ENCODE measurements at places on chromosomes 12 and 14. TPM values are rescaled to one million over a fixed set of nuclear protein-coding genes. Genes with fewer than 3 reads are reported as not detected.

The STON2 gene
- polyA plus RNA-seq, result 62.3 TPM

- DNase-seq, result no peak
These were observed 2.8 kb upstream of the CLEC9A start for GRCh38 chr12:10027721-10028120.

The MSRB3 gene
- polyA plus RNA-seq, result 21.8 TPM

DNA sequence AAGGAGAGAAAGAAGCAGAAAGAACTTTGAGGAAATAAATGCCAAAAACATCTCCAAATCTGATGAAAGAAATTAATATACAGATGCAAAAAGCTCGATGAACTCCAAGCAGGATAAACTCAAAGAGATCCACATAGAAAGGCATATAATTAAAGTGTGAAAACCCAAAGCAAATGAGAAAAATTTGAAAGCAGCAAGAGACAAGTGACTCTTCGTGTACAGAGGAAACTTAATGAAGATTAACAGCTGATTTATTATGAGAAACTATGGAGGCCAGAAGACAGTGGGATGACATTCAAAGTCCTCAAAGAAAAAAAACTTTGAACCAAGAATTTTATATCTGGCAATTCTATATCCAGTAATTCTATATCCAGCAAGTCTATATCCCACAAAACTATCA is 163.0 kb upstream of the TMCC3 start:
- no peak for DNase-seq

- no peak for DNase-seq
These were observed 448.5 kb downstream of the BCAT1 start for GRCh38 chr12:24500421-24500820.

DNA sequence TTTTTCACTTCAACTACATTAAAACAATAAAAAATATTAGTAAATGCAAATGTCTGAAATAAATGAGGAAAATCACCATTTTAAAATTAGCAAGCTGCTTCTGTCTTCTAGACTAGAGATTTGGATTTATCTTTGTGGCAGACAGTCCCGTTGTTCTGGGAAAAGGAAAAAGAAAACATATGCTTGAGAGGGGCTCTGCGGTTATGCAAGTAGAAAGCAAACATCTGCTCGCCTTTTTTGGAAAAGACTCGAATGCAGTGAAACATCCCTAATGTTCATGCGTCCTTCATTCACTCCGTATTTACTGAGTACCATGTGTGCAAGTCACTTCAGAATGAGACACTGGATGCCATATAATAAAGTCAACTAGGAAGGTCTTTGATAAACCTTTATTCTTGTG is 44.9 kb downstream of the IFNG start:
- peak; percentile 4 for DNase-seq

The NRXN3 gene
- polyA plus RNA-seq, result 9.0 TPM

DNA sequence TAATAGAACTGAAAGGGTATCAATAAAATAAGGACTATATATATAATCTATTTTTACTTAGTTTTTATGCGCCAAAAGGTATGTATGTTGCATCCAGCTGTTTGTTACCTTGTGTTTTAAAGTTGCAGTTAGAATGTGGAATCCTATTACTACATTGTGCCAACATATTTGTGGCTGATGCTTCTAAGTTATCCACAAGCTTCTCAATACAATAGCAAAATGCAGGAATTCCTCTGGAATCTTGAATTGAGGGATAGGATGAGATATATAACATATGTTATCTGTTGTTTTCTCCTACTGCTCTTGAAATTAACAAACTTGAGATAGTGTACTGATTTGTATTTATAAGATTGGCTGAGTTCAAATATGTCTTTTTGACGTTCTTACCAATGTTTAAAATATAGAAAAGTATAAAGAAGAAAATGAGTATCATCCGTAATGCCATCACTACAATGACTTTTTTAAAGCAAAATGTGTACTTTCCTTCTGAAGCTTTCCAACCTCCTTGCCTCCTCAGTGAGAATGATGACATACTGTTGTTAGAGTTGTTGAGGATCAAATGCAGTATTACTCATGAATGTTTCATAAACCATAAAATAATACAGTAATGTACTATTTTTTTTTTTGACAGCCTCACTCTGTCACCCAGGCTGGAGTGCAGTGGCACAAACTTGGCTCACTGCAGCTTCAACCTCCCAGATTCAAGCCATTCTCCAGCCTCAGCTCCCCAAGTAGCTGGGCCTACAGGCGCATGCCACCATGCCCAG is 6.6 kb downstream of the RAP1B start:
- no peak for DNase-seq

The LRRIQ1 gene
- 37.4 TPM for polyA plus RNA-seq

- DNase-seq, result no peak
These were observed 28.3 kb downstream of the DUSP16 start for GRCh38 chr12:12534166-12534866.

DNA sequence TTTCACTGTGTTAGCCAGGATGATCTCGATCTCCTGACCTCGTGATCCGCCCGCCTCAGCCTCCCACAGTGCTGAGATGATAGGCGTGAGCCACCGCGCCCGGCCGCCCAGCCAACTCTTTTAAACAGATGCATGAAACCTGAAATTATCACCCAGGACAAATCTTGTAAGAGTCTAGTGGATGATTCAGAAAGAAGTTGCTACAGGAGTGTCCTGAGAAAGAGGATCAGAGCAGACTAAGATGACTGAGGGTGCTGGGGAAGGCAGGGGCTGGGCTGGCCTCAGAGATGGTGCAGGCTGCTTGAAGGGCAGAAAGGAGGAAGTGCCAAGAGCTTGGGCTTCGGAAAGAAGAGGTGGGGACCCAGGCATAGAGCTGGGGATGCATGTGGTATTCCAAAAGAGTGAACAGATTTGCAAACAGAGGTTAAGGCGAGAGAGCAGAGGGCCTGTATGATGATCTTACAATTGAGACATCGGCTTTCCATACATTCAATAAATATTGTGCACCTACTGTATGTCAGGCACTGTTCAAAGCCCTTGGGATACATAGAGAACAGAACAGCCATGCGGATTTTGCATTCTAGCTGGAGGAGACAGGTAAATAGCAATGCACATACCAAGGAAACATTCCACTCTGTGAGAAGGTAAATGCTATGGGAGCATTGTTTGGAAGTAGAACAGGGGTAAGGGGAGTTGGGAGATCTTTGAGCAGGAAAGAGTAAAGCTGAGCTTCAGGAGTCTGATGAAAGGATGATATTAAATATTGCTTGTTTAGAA is 7.4 kb upstream of the CD9 start:
- no peak for DNase-seq

DNA sequence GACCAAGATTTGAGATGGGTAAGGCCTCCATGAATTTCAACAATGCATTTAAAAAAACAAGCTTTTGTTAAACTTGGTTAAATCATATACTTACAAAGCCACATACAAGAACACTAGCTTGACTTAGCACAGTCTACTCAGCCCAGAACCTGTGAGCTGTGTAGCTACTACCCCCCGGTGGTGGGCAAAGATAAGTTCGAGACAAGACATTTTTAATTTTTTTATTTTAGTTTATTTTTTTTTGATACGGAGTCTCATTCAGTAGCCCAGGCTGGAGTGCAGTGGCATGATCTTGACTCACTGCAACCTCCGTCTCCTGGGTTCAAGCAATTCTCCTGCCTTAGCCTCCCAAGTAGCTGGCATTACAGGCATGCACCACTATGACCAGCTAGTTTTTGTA is 3.7 kb upstream of the NECAP1 start:
- DNase-seq, result peak; percentile 24

The SCNN1A gene
- polyA plus RNA-seq, result 80.1 TPM

Data from left kidney (tissue), 8 donors.